Tibial nerve (tissue), 4 donors: ENCODE measurements at places on chromosomes 12 and 14.

DNA sequence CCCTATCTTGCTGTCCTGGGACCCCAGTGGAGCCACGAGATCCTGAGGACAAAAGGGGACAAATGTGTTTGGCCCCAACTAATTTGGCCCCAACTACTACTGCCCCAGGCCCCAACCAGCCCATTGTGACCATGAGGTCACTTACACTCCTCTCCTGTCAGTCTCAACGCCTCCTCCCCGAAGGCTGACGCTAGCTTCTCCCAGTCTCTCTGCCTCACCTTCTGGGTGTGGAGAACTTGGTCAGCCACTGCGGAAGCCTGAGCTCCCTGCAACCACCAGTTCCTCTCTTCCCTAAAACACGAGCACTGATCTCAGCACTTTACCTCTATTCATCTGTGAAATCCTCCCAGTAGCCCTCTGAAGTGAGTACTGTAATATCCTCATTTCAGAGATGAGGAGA, 13.3 kb downstream of the FAM181A start:
- no peak for DNase-seq

DNA sequence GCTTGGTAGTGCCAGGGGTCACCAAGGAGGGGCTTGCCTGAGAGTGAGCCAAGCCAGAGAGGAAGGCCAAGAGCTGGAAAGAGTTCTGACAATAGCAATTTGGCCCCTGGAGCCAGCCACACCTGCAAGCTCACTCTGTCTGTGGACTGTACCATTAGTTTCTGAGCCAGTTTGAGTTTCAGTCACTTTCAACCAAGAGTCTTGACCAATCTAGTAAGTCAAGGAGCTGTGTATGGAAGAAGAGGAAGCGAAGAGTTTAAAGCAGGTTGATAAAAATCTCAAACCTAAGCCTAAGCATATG, 38.5 kb downstream of the NT5DC3 start:
- DNase-seq: no peak

- peak; percentile 55 for DNase-seq
Observed at GRCh38 chr12:120230326-120230973, 29.5 kb upstream of the RPLP0 start.

GRCh38 chr12:11071414-11071813, 9.3 kb upstream of the TAS2R46 start:
- no peak for DNase-seq

- DNase-seq: no peak
Observed at GRCh38 chr12:75977590-75977951, 54.0 kb downstream of the PHLDA1 start.

- no peak for DNase-seq
Observed at GRCh38 chr14:54777395-54777794, 125.2 kb downstream of the GCH1 start.

- DNase-seq: no peak
Observed at GRCh38 chr12:90924406-90924805, 30.6 kb downstream of the CCER1 start.
